ENCODE measurements at places on chromosomes 3 and 15. TPM values are rescaled to one million over a fixed set of nuclear protein-coding genes. Genes with fewer than 3 reads are reported as not detected.

Gene C3orf49
- polyA plus RNA-seq: 0.56 TPM

Gene RABL3
- 34.2 TPM for polyA plus RNA-seq

Gene MYZAP
- polyA plus RNA-seq: 5.2 TPM

GRCh38 chr3:183309276-183309675, 56.2 kb downstream of the B3GNT5 start:
- no peak for DNase-seq

GRCh38 chr15:25179673-25180511, 225.1 kb downstream of the SNRPN start:
- DNase-seq: no peak

GRCh38 chr15:41323611-41324010, 8.8 kb downstream of the OIP5 start:
- no peak for DNase-seq

- no peak for DNase-seq
Measured at GRCh38 chr3:71269906-71270305, 313.6 kb downstream of the FOXP1 start.

GRCh38 chr15:83545804-83546511, 98.8 kb downstream of the SH3GL3 start:
- DNase-seq: no peak

- DNase-seq: no peak
Measured at GRCh38 chr3:109888026-109888425, 550.7 kb upstream of the DPPA4 start.

GRCh38 chr15:100570735-100571313, 31.2 kb downstream of the LINS1 start:
- DNase-seq: no peak

DNA sequence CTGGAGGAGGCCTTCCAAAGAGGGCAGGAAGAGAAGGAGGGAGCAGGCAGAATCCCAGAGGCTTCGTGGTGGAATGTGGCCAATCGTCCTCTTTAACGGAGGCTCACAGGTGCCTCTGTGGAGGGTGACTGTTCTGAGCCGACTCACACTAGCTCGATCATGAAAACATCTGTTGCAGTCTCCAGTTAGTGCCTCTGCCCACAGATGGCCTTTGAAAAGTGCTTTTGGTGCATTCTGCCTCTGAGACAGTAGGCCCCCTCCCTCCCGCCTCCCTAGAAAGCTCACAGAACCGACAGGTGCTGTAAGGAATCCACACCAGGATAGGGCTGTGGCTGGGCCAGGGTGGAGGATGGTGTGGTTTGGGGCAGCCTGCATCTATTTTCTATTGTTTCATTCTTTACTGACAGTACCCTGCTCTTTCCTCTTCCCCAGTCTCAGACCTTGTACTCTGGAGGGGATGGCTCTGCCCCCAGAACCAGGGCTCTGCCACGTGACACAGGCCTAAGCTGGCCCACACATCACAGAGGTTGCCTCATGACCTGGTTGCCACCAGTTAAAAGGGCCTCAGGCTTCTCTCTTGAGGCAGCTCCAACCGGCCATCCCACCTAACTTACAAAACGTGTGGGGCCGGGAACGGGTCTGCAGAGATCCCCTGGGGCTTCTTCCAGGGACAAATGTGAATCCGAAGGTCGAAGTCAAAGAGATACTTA, 27.2 kb upstream of the PIGZ start:
- no peak for DNase-seq

GRCh38 chr15:58556028-58556361, 124.2 kb downstream of the LIPC start:
- no peak for DNase-seq

DNA sequence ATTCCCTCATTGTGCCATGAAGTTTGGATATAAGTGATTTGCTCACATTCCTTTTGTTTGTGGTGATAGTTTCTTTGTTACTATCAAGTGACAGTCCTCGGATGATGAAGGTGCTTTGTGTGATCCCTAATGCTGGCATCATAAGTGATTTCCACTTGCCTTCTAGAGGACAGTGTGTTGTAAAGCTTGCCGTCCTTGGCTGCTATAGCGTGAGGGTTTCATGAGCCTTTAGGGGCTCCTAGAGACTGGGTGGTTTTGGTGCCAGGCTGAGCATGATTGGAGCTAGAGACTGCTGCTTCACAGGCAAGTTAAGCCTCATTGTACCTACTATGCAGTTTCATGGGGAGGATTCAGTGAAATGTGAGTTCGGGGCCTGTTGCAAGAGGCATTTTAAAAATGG, 12.4 kb downstream of the SNRK start:
- DNase-seq: no peak

GRCh38 chr3:132406587-132406986, 10.7 kb upstream of the DNAJC13 start:
- DNase-seq: no peak

DNA sequence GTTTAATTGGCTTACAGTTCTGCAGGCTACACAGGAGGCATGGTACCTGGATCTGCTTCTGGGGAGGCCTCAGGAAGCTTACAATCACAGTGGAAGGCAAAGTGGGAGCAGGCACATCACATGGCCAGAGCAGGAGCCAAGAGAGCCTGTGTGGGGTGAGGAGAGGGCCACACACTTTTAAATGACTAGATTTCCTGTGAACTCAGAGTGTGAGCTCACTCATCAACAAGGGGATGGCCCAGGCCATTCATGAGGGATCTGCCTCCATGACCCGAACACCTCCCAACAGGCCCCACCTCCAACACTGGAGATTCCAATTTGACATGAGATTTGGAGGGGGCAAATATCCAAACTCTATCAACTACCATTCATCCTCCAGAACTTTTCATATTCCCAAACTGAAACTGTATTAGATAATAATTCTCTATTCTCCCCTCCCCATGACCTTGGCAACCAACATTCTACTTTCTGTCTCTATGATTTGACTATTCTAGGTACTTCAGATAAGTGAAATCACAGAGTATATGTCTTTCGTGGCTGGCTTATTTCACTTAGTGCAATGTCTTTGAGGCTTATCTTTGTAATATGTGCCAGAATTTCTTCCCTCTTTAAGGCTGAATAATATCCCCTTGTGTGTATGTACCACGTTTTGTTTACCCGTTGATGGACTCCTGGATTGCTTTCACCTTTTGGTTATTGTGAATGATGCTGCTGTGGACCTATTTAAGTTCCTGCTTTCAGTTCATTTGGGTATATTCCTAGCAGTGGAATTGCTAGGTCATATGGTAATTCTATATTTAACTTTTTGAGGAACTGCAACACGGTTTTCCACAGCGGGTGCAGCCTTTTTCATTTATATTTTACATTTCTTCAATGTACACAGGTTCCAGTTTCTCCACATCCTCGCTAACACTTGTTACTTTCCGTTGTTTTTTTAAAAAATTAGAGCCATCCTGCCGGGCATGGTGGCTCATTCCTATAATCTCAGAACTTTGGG, 43.8 kb downstream of the TKT start:
- no peak for DNase-seq

GRCh38 chr3:140234256-140234655, 299.3 kb downstream of the CLSTN2 start:
- DNase-seq: no peak

DNA sequence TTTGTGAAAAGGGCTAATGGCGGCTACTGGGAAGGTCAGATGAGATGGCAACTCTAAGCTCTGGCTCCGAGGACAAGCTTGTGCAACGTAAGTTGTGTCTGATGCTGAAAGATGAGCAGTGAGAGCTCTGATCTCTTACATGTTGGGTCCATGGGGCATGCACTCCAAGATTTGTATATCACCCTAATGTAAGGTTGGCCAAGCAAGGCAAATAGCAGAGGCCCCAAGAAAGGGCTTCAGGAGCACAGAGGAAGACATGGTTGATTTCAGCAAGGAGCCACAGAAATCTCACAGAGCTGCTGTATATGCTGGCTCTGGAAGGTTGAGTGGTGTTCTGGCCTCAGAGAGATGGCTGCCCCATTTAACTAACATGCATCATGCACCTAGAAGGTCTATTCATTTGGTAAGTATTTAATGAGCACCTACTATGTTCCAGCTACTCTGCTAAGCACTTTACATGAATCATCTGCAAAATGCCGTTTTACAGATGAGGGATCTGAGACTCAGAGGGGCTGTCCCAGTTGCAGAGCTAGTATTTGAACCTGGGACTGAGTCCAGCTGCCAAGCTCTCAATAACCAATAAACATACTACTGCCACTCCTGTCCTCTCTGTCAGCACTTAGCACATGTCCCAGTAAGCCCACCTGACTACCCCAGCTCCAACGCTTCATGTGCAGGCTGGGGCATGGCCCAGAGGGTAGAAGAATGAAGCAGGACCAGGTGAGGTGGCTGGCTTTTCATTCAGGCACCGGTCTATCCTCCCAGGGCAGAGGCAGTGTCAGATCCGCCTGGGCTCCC, 27.8 kb upstream of the ATP2B2 start:
- DNase-seq: no peak

All from left renal pelvis (tissue), 4 donors.